NCI-H1092 treated with DMSO at 0.1 percent for 48 hours (cell line): ENCODE measurements at places on chromosomes 12 and 14.
A peak's percentile ranks its signal among the peaks of the same experiment; 100 is the strongest.

- DNase-seq: no peak
Measured at GRCh38 chr14:104800771-104801519, at the start of gene ZBTB42. ZBTB42 (plus strand) TSS chr14:104801101; CDS start chr14:104801198, 97 bp downstream.

GRCh38 chr14:43901911-43902673, 605.0 kb downstream of the FSCB start:
- no peak for DNase-seq

- no peak for DNase-seq
Measured at GRCh38 chr14:83467811-83468210, 1934.2 kb upstream of the SEL1L start.

- no peak for DNase-seq
Measured at GRCh38 chr12:127489061-127489460, 777.9 kb upstream of the TMEM132C start.

DNA sequence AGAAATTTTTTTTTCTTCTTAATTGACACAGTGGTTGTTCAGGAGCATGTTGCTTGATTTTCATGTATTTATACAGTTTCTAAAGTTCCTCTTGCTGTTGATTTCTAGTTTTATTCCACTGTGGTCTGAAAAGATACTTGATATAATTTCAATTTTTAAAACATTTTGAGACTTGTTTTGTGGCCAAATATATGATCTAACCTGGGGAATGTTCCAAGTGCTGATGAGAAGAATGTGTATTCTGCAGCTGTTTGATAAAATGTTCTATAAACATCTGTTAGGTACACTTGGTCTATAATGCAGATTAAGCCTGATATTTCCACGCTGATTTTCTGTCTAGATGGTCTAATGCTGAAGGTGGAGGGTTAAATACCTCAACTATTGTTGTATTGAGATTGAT, 151.4 kb upstream of the IFNG-AS1 start:
- DNase-seq: no peak

DNA sequence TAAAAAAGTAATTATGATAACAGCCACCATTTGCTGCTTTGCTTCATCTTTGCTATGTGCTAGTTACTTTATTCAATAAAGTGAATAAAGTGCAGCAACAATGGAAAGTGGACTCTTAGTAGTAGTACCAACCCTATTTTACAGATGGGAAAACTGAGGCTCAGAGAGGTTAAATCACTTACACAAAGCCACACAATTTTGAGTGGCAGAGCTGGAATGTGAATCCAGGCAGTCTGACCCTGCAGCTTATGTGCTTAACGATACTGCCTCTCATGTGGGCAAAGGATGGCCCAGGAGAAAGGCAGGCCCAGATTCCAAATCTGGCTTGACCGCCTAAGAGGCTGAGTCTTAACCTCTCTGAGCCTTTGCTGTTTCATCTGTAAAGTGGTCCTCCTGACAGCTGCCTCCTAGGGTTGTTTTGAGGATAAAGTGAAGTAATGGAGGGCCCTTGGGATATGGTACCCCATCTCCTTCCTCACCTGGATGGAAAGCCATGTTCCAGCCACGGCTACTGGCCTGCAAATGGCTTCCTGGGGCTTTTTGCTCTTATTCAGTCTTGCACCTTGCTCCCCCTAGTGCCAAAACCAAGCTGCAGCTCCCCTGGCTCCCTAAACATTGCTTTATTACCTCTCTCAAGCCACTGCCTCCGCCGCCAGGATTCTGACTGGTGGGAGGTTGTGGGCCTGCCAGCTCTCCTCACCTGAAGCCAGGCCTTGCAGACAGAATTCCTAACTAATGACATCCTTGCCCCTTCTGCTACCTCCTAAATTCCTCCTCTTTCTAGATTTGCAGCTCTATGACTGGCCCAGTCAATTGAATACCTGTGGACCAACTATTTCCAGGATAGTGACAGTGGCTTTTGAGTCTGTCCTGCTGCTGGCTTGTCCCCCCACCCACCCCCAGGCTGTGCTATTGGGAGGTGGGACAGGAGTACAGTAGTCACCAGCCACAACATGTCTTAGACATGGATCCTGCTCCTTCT, 283.3 kb upstream of the PWP1 start:
- DNase-seq: peak; percentile 63

DNA sequence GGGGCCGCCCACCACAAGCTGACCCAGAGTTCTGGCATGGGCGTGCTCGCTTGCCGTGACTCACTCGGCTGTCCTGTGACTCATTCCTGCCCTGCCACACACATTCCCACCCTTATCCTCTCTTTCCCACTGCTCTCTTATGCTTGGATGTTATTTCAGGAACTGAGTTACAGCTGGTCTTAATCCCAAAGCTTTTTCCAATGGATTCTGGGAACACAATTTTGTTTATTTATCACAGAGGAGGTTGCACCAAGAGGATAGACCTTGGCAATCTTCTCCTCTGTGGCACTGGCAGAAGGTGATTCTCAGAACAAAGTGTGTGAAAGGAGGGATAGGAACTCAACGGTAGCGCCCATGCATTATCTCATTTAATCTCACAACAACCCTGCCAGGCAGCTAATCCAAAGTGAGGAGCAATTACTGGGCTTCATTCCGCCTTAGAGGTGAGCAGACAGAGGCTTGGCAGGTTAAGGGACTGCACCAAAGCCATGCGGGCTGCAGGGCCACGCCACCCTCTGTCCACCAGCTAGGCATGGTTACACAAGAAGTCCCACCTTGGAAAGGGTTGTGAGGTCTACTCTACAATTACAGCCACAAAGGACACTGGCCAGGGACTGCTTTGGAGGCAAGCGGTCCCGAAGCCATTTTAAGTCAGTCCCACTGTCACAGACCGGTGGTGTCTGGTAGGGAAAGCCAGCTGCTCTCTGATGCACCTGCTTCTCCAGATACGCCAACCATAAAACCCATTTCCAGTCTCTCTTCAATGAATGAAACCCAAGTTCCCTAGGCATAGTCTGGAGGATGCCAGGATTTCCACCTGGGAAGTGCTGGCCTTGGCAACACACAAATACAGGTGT, 32.9 kb downstream of the SYNE3 start:
- DNase-seq: no peak

GRCh38 chr14:74720526-74720925, 7.6 kb downstream of the FCF1 start:
- DNase-seq: no peak

- no peak for DNase-seq
Measured at GRCh38 chr12:103326190-103326589, 169.6 kb downstream of the C12orf42 start.
